ENCODE measurements at places on chromosomes 11 and 22.

DNA sequence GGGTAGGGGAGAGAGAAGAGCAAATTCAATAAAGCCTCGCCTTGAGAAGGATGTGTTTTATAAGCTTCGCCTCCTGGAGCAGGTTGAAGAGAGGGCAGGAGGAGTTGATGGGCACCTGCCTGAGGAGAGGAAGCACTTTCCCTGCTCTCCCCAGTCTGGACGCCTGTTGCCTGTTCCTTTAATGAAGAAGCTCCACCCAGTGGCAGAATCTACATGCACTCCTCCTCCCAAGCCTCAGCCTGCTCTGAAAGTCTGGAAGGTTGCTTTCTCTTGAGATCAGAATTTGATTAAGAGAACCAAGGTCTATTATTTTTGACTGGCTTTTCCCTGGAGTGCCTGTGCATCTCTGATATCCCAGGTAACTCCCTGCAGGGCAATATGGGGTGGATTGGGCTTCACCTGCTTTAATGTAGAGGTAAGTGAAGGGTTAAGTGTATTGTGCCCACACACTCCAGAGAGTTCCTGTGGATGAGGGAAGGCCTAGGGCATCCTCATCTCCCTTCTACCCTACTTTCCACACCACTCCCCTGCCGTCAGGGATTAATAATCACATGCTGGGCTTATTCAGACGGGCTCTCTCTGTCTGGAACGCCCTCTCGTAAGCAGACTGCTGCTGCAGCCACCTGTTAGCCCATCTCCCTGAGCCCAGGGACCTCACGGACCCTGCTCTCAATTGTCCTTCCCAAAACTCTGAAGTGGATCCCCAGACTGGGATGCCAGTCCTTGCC lies 22.3 kb downstream of the NTM start:
- DNase-seq = no peak

DNA sequence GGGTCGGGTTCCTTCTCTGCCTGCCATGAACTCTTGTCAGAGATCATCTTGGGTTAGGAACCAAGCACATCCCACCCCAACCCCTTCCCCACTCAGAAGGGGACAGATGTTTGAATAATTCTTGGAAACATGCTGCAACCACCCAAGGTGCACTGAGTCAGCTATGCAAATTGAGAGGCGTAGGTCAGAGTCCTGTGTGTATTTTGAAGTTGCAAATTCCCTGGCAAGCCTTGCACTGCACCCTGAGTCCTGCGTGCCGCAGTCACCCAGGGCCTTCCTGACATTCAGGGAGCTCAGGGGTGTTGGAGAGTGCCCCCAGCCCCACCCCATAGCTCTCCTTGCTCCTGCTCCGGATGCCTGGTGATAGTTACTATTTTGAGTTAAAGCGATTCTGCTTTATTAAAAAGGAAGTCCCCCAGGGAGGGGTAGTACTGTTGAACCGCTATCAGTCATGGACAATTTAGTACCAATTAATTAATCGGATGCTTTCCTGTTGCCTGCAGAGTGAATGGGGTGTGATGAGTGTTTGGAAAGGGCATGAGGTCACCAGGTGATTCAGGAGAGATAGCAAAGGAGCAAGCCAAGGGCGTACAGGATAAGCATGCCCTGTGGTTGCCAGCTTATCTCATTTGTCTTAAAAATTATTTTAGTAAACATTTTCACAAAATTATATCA lies 123.7 kb downstream of the GRIK4 start:
- DNase-seq = no peak

DNA sequence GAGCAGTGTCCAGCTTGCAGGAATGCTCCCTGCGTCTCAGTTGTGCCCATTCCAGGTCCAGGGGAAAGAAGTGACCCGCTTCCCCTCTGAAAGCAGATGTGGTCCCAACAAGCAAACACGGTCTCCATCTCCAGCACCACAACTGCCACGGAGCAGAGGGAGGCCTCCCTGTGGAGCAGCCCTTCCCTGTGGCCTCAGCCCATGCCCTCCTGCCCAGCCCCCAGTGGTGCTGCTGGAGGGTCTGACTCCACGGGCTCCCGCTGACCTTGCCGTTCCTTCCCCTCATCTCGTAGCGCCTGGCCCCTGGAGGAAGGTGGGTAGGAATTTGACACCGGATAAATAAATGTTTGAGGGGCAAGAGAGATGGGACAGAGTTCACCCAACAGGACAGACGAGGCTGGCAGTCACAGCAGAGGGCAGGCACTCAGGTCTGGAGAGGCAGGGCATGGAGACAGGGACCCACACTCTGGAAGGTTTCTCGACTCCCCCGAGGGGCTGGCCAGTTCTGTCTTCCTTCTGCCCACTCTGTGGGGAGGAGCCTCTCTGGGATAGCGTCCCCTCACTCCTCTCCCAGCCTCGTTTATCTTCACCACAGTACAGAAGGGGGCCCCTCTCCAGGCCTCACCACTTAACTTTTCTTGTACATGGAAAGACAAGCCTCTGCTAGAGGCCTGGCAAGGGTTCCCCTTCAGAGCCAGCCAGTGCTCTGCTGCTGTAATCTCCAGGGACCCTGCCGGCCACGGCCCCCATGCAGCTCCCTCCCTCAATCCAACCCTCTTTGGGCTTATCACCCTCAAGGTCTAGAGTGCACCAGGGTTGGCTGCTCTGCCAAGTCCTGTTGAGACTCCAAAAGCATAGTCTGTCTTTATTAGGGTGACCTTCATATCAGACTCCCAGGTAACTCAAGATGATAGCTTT lies 7.5 kb upstream of the ST3GAL4 start:
- DNase-seq = no peak

DNA sequence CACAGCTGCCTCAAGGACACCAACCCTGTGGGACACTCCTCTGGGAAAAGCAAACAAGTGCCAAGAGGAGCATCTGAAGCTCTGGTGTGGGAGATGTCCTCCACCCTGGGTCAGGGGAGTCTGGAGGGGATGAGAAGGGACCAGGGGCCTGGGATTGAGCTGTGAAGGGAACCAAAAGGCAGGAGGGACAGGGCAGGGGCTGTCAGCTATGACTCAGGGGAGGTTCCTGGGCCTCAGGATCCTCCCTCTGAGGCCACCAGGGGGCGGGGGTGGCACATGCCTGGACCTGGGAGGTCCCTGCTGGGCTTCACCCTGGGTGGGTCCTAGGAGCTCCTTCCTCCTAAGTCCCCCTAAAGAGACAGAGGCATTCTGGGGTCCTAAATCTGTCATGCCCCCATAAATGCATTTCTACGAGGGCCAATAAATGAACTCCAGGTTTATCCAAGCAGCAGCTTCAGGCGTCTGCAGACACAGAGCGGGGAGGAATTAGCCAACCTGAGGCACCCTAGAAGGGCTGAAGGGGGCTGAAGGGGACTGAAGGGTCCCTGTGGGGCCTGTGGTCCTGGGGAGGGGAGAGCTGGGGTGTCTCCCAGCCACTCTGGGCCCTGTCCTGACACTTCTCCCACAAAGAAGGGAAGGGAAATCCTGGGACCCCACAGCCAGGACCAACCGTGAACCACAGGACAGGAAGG lies 31.9 kb upstream of the IGLL5 start:
- DNase-seq = no peak

DNA sequence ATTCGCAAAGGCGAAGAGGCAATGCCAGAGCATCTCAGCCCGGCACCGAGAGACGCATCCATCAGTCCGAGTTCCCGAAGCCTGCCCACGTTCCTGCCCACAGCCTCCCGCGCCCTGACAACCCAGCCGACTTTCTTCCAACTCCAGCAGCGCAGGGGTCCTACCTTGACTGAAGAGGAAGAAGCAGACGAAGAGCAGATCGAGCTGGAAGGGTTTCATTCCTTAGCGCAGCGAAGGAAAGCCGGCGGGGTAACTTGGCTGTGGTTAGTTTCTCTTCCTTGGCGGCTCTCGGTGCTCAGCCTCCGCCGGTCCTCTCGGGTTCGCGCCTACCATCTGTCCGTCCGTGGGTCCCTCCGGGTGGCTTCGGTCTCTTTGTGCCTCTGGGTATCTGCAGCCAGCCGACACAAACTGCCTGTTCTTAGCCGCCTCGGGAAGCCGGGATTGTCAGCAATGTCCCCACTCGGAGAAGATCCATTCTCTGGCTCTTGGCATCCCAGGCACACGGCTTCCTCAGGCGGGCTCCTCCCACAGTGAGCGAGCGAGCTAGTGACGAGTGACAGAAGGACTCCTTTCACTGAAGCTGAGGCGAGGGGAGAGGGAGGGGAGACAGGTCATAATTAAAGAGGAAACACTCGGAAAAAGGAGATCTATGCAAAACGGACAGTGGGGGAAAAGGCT lies at the start of gene KIRREL3:
Gene KIRREL3 (minus strand): TSS at position 480 of the 678 bp plus-strand sequence.
- peak; percentile 71 for DNase-seq

- DNase-seq = no peak
Observed at GRCh38 chr11:44684859-44685281, 41.9 kb upstream of the TSPAN18 start.
